Fibroblast of skin of right quadriceps (primary cell): ENCODE measurements at places on chromosomes 2 and 18.

DNA sequence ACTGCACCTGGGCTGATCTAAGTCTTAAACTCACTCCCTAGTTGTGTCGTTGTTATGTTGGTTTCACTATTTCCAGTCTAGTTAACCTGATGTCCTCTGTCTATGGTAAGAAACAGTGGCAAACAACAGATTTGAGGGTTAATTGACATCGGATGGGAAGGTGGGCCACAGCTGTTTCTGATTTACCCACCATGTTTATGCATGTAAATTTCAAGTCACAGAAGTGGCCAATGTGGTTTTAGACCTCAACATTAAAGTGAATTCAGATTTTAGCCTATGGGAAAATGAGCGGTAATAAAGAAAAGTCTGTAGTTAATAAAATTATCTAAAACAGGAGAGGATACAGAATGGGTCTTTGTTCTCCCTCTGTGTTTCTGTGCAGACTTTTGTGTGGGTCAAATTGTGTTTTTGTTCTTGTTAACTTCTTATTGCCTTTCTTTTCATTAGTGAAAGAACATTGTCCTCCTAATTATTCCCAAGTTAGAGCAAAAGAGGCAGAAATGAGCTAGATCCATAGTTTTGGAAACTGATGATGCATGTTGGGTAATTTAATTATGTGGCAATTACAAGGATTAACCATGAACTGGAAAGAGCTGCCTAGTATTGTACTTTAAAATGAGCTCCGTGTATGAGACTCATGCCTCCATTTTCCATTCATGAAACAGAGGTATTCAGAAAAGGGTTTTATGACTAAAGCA is 83.2 kb downstream of the LAMA3 start:
- no peak for DNase-seq

GRCh38 chr2:48753228-48753627 is 2.3 kb downstream of the LHCGR start:
- no peak for DNase-seq

- no peak for DNase-seq
These were observed 85.4 kb upstream of the ALPP start for GRCh38 chr2:232293191-232293590.

DNA sequence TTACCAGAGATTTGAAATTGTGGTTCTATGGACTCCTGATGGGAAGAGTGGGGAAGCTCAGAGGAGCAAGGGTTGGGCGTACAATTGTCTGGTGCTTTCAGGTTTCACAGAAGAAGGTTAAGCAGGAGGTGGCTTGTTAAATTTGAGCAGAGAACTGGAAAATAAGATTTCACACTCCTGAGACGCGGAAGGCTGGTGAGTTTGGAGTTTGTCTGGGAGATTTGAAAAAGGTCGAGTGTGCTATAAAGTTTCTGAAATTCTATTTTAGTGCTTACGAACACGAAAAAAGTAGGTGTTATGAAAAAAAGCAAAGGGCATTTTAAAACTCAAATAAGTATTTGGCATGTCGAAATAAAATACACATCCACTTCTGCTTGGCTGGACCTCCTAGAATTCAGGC is 170.1 kb downstream of the MEIS1 start:
- DNase-seq: no peak

DNA sequence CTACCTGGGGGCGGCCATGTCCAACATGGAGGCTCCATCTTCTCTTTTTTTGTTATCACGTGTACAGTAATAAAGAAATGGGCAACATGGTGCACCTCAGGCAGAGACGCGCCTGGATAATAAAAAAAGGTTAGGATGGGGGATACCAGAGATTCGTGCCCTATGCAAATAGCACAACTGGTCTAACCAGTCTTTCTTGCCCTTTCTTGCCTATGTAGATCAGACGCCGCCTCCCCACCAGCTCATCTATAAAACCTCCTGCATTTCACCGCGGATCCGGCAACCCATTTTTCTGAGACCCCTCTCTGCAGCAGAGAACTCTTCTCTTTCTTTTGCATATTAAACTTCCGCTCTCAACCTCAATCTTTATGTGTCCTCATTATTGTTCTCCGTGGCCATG is 68.7 kb downstream of the MYL12B start:
- DNase-seq: no peak
